ENCODE measurements at places on chromosomes 7 and 10.

DNA sequence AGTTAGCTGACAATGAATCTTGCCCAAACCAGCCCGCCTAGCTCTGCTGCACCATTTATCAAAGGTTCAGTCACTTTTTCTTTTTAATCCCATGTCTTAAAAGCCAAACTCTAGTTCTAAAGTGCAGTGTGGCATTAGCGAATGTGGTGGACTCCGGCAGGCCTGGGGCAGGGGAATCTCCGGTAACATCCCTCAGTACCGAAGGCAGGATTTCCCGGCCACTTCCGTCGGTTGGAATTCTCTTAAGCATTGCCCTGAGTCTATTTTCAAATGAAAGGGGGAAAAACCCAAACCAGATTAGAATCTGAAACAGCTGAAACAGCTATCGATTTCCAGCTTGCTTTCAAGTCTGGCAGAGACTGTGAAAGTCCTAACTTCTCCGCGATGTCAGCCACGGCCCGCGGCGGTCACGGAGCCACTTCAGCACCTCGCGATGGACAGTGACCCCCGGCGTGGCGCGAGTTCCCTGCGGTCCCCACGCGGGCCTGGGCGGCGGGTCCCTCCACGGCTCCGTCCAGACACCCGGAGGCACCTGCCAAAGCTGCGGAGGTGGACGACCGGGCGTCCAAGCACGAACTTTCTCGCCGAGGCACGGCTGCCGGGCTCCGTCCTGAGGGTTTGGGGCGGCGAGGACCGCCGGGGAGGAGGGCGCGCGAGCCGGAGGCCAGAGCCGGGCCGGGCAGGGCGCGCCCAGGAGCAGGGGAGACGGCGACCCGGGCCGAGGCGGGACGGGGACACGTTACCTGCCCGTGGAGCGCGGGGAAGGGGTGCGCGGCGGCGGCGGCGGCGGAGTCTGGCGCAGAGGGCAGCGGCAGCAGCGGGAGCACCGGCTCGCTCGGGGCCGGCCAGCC lies 745 bp downstream of the TCERG1L start:
- DNase-seq, result no peak

DNA sequence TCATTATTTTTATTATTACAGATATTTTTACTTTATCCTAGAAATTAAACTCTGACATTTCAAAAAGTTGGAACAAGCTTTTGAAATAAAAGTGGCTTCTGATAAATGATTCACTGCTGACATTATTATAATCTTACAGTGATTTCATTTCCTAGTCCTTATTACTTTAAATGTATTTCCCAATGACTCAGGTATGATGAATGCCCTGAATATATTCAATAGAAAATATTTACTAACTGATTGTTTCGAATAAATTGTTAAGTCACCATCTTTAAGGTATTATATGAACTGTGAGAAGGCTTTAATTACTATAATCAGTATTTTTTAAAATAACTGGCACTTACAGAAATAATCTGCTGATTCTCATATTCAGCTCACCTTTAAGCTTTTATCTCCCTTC lies 21.6 kb downstream of the DKK1 start:
- no peak for DNase-seq

DNA sequence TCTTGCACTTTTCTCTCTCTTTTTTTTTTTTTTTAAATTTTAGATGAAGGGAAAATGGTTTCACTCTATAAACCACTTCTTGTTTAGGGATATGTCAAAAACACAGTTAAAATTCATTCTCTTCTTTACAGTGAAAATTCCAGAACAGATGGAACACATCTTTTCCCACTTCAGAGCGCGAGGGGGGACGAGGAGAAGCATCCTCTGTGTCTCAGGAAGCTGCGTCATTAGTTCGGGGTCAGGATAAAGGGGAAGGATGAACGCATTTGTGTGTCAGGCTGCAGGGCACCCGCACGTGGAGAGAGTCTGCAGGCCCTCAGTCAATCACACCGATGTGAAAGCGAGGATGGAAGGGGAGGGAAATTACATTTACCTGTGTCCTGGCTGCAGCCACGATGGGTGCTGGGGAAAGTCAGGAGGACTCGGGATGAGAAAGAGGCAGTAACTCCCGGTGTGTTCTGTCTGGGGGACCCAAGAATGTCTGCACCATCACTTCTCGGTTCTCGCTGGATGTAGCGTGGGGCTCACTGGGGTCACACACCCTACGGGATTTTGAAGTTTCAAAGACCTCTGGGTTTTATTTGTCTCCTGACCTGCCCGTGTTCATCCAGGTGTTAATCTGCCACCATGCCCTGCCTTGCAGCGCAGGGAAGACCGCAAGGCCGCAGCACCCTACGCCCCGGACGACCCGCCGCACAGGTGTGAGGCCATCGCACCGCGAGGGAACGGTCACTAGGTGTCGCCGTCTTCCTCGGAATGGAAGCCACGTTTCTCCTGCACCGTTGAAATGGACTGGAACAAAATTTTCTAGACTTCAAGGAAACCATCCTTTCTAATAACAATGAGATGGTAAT lies 66.7 kb upstream of the PITRM1 start:
- DNase-seq, result peak; percentile 75

DNA sequence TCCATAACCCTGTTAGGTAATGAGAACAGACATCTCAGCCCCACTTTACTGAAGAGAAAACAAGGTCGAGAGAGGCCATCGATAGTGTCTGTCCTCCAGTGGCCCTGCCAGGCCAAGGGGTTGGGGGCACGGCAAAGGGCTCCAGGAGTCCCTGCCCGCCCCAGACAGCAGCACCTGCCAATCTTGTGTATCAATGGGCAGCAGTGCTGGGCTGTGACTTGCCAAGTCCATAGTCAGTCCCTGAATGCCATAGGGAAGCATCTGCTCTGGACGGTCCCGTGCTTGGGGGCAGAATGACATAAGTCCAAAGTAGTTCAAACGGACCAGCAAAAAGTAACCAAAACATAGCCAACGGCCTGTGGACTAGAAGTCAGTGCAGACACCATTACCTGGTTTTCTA lies 33.2 kb downstream of the DLG5 start:
- DNase-seq, result no peak

- no peak for DNase-seq
Observed at GRCh38 chr10:119781498-119781897, 55.6 kb downstream of the INPP5F start.

All from CD4-positive, alpha-beta T cell treated with Interleukin-2 at 100 ng/mL for 4 hours (primary cell).